ENCODE measurements at places on chromosomes 7 and 10.
A peak's percentile ranks its signal among the peaks of the same experiment; 100 is the strongest.

DNA sequence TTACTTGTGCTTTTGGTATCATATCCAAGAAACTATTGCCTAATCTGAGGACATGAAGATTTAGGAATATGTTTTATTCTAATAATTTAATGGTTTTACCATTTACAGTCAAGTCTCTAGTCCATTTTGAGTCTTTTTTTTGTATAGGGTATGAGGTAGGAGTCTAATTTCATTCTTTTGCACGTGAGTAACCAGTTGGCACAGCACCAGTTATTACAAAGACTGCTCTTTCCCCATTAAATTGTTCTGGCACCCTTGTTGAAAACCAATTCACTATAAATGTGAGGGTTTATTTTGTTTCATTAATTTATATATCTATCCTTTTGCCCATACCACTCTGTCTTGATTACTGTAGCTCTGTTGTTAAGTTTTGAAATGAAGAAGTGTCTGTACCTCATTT is 381.6 kb downstream of the SUGCT start:
- DNase-seq: no peak

DNA sequence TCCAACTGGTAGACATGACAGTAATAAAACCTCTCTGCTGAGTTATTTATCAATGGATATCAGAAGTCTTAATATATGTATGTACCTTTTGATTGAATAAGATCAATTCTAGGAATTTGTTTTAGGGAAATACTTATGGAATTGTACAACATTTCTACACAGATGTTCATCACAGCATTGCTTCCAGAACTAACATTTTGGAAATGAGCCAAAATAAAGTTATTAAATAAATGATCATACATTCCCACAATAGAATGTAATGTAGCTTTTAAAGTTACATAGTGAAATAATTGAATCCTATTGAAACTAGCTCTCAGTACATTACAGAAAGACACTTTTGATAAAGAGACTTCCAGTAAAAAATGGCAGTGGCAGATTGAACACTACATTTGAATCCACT is 481.6 kb upstream of the LRRN3 start:
- DNase-seq: no peak

DNA sequence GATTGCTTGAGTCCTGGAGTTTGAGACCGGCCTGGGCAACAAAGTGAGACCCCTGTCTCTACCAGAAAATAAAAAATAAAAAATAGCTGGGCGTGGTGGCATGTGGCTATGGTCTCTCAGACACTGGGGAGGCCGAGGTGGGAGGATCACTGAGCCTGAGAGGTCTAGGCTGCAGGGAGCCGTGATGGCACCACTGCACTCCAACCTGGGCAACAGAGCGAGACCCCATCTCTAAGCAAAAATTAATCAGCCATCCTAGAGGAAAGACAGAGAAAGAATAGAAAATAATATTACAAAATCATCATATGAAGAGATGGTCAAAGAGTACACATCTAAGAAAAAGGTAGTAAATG is 4.9 kb upstream of the EPHB4 start:
- no peak for DNase-seq

GRCh38 chr7:112869111-112869774 is 79.0 kb upstream of the TMEM168 start:
- DNase-seq: peak; percentile 45

GRCh38 chr7:3439333-3440030 is 138.4 kb downstream of the SDK1 start:
- DNase-seq: no peak

DNA sequence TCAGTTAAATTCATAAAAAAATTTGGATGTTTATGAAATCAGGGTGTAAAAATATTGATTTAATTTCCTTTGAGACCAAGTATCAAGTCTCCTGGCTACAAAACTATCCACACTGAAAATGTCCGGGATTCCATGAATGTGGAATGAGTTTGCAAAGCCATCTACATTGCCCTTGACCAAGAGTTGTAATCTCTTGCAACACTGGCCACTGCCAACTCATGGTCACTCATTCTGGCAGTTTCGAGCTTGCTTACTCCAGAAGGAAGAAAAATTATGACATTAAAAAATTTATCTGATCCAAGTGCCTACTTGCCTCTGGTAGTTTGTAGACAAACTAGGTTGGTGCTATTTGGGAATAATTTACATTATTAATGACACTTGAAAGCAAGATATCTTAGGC is 84.2 kb downstream of the NPY start:
- no peak for DNase-seq

DNA sequence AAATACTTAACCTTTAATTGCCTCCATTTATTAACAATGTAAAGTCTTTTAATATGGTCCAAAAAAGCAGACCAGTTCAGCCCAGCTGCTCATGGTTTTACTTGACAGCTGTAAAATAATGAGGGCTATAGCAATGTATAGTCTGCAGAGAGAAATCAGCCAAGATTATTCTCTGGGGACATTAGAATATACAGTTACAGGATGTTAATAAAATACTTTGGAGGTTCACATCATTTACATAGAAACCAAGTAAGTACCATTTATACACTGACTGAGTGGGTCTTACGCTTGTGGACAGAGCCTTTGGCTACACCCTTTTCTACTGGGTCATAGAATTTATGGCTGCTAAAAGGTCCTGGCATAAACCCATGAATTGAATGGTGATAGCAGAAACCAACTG is 340.7 kb upstream of the CELF2 start:
- no peak for DNase-seq

- DNase-seq: no peak
These were observed 6.4 kb upstream of the CYP3A4 start for GRCh38 chr7:99790407-99790806.

DNA sequence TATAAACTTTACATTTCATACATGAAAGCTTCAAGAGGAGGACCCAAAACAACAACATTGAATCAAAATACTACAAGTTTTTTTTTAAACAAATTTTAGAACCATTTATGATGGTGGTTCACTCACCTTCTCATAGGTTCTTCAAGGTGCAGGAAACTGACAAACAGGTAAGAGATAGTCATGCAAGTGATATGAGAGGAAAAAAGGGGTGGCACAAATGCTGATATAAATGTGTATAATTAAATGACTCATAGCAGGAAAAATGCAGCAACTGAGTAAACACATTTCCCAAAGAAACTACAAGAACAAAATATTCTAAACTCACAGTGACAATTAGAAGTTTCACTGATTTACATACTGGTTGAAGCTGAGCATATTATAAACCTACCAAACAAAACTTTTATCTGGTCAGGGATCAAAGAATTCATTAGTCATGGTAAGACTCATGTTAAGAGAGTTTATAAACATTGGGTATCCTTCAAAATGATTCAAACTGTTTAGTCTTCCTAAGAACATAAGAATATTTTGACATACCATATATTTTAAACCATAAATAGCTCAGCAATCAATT is 14.1 kb downstream of the ZWINT start:
- DNase-seq: no peak

- peak; percentile 92 for DNase-seq
These were observed 97.8 kb downstream of the CHST15 start for GRCh38 chr10:123995461-123996131.

DNA sequence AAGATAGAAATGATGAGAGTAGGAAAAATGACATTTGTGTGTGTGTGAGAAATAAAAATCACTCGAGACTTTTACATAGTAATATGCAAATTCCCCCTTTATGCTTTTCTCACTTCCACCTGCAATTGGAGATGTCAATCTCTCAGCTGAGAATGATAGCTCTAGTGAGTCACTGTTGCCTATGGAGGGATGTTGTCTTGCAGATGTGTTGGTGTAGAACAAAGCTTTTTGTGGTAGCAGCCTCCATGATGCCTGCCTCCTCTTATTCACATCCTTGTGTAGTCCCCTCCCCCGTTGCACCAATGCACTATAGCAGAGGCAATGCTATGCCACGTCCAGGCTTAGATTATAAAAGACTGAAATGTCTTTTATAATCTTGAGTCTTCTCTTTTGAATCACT is 33.8 kb downstream of the SPAG6 start:
- DNase-seq: no peak

DNA sequence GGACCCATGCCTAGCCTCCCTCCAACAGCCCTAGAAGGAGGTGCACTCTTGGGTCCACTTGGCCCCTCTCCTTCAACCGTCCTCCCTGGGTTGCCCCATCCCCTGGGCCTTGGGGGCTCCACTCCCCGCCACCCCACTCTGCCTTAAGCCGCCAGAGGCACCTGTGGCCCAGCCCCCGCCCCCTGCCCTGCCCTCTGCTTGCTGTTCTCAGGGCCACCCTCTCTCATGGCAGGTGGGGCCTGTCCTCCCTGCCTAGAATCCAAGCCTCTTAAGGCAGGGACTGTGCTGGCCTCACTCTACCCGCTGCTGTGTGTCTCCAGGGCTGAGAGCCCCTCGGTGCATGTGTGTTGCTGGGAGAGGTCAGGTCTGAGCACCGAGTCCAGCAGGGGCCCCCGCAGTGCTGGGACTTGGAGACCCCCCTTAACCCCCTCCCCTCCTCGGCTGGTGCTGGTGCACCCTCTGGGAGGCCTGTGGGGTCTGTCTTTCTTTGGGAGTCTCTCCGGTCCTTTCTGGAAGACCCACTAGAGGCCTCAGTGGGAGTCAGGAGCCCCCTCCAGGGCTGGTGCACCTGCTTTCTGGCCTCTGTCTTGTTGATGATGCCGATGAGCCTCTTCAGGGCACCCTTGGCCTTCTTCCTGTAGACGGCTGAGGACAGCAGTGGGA is 43.8 kb downstream of the CFAP46 start:
- DNase-seq: peak; percentile 50

GRCh38 chr7:70619130-70619529 is 512.8 kb upstream of the GALNT17 start:
- peak; percentile 74 for DNase-seq

- no peak for DNase-seq
These were observed at the start of gene CALML3 for GRCh38 chr10:5524641-5525560. TSS of gene CALML3 (plus strand) at chr10:5524961. CDS start at chr10:5525086, 125 bp downstream.

DNA sequence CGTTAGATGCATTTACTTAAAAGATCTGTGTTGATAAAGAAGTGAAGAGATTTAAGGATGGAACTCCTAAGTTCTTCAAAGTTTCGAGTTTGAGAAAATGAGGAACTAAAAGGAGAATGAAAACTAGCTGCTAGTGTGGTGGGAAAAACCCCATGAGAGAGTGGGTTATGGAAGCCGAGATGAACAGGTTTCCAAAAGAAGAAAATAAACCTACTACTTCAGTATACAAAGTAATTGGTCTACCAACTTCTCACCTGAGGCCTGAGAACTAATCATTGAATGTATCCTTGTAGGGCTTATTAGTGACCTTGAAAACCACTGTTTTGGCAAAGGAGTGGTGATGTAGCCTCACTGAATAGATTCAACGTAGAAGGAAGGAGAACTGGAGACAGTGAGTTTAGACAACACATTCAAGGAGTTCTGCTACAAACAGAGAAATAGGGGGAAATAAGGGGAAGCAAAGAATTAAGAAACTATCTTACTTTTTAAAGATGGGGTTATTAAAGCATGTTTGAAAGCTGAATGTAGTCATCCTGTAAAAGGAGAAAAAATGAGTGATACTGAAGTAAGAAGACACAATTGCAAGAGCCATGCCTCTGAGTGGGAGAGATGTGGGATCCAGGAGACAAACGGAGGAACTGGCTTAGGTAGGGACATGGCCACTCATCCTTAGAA is 50.8 kb downstream of the CH25H start:
- DNase-seq: no peak

GRCh38 chr7:69654849-69655707 is 56.8 kb downstream of the AUTS2 start:
- DNase-seq: no peak

- peak; percentile 61 for DNase-seq
These were observed 22.1 kb downstream of the ATP6V1F start for GRCh38 chr7:128884561-128885369.

DNA sequence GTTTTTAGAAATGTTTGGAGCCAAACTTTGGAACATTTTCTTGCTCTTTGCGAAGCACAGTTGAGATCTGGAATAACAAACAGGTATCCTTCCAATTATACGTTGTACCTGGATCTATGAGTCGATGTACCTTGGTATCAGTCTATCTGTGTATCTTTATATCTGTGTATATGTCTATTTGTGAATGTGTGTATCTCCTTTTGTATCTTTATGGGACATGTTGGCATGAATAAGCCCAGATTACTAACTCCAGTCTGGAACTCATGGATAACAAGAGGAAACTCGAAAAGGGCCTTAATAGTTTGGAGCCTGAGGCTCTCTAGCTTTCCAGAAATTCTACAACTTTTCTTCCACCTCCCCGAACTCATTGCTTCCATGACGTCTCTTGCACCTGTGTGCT is 490.0 kb downstream of the GATA3 start:
- DNase-seq: no peak

GRCh38 chr7:142553216-142553615 is 196.1 kb upstream of the PRSS1 start:
- DNase-seq: no peak

DNA sequence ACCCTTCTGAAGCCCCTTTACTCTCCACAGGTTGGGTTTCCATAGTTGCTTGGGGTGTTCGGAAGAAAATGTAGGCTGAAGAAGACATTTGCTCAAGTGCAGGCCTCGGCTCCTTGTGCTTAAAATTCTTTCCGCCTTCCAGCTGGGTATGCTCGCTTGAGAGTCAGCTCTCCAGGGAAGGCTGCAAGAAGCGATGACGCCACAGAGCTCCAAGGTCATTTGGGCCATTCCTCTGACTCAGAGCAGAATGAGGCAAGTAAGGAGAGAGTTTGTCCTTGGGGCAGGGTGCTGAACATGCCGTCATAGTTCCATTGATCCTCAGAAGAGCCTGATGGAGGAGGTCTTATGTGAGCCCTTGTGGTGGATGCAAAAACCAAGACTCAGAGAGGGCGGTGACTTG is 27.4 kb upstream of the HSPA12A start:
- DNase-seq: no peak

GRCh38 chr10:76302961-76303630 is 871.7 kb downstream of the LRMDA start:
- no peak for DNase-seq

DNA sequence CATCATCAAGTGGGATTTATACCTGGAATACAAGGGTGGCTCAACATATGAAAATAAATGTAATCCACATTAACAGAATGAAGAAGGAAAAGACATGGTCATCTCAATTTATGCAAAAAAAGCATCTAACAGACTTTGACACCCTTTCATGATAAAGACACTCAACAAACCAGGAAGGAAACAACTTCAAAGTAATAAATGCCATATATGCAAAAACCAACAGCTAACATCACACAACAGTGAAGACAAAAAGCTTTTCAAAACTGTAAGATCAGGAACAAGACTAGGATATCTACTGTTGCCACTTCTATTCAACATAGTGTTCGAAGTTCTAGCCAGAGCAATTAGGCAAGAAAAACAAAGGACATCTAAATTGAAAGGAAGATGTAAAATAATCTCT is 22.9 kb downstream of the TNPO3 start:
- no peak for DNase-seq

Data from H7 (cell line).